Right cardiac atrium (tissue), 5 donors: ENCODE measurements at places on chromosomes 5 and 9.

DNA sequence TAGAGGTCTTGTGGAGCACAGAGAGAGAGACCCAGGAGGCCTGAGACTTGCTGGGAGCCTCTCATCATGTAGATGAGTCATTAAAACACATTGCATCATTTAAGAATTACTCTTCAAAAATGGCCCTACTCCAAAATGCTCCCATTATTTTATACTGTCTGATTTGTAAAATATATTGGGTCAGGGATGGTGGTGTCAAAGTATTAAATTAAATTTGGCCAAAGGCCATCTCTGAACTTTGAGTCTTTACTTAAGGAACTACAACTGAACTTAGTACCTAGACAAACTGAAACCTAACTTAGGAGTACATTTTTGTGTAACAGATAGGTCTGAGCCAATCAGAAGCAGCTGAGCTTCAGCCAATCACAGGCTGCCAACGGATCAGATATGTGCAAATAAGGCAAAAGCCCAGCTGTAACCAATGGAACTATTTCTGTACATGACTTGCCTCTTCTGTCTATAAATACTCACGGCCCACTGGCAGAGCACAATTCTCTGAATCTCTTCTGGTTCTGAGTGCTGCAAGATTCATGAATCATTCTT lies 657.2 kb downstream of the TLE1 start:
- peak; percentile 62 for DNase-seq

DNA sequence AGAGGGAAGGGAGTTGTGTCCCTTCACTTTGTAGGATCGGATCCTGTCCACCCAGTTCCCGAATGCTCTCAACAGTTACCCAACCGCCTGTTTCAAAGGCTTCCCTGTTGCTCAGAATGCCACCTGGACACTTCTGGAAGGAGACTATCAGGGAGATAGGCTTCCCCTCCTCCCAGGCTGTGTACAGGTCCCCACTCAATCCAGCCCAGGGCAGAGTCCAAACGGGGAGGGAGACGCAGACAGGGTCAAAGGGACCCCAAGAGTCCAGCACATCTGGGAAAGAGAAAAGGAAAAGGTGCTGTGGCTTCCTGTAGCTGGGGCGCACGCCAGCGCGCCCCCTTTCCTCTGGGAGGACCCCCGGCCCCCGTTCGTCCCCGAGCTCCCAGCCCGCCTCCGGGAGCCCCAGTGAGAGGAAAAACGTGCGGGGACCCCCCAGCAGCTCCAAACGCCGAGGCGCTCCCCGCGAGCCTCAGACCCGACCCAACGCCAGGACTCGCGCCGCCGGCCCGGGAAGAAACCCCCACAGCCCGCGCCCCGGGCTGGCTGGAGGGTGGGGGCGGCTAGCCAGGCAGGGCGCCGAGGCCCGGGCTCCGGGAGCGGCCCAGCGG lies 640 bp downstream of the SURF4 start:
- DNase-seq, result no peak

DNA sequence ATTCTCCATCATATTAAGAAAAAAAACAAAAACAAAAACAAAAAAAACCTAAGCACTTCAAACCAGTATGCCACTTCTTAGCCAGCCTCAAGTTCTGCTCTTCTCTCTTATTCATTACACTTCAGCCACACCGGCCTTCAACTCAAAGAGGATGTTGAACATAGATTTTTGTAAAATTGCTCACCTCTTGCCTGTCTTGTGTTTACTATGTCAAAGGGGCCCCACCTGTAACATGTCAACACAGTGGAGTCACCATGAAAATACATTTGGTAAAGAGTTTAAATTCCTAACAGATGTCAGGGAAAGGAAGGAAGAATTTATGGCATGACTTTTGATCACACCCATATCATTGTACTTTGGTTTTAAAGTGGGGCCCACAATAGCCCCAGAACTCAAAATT lies 121.1 kb upstream of the GHR start:
- DNase-seq, result no peak

- no peak for DNase-seq
Observed at GRCh38 chr5:53114988-53115387, 5.4 kb upstream of the MOCS2 start.

- no peak for DNase-seq
Observed at GRCh38 chr5:119021149-119021732, 32.9 kb upstream of the DTWD2 start.

- DNase-seq, result no peak
Observed at GRCh38 chr5:98843481-98843880, 70.0 kb downstream of the RGMB start.

DNA sequence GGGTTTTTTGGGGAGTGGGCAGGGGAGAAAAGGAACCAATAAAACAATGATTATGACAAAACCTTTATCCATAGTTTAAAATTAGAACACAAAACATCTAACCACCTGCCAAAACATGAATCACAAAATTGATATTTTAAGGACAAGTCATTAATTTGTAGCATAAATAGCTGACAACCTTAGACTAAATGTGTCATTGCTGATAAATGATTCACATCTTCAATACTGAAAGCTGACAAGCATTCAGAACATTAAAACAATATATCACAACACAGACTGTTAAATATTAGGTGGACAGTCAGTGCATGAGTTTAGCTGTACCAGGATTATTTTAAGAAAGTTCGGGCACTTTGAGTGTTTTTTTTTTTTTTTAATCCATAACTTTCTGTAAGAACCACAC lies 71.5 kb downstream of the NR3C1 start:
- no peak for DNase-seq

DNA sequence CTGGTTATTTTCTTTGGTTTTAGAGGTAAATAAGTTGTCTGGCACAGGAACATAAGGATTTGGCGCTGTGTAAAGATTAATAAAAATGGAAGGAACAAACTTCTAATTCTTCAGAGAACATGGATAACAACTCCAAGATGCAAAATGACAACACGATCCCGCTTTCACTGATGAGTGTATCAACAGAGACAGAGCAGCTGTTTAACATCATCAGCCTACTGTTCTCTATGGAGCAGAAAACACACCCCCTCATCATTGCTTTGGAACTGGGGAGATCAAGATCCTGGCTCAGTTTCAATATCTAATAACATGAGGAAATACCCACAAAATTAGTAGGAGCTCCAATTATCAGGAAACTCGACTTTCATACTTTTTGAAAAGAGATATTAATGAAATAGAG lies 8.3 kb upstream of the GAS1 start:
- DNase-seq, result no peak

DNA sequence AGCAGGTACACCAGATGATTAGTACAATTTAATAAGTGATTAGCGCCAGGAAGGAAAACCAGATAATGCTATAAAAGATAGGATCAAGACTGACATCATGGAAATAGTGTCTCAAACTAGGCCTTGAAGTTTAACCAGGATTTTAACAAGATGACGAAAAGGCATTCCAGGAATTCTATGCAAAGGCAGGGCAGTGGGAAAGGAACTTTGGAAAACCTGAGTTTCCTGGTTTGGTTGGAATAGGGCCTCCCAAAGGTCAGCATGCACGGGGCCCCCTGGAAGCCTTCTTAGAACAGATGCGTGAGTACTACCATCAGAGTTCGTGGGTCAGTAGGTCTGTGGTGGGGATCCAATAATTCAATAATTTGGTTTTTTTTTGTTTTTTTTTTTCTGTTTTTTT lies 935.2 kb upstream of the DMAC1 start:
- no peak for DNase-seq

GRCh38 chr5:169702693-169703481 lies 65.8 kb downstream of the DOCK2 start:
- DNase-seq, result no peak

GRCh38 chr5:58318468-58318867 lies 141.4 kb downstream of the PLK2 start:
- DNase-seq, result no peak

GRCh38 chr9:109512170-109512756 lies 14.2 kb upstream of the PTPN3 start:
- DNase-seq, result no peak

DNA sequence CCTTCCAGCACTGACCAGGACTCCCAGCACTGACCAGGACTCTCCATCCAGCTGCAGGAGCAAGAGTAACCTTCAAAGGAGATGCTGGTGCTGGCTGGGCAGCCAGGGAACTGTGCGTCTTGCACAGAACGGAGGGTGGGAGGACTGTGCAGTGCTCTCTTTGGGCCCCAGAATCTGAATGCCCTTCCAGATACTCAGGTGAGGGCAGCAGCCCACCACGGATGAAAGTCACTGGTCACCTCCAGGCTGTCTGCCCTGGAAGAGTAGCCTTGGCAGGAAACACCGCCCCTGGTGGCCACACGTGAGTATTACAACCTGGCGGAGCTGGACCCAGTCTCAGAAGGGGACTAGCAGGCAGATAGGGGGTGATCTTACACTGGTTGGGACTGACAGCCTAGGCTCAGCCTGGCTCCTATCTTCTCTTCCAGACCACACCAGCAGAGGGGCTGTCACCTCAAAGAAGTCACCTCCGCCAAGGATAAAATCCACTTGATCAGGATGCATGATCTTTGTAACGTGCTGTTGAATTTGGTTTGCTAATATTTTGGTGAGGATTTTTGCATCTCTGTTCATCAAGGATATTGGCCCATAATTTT lies 4.8 kb upstream of the SARDH start:
- peak; percentile 86 for DNase-seq

DNA sequence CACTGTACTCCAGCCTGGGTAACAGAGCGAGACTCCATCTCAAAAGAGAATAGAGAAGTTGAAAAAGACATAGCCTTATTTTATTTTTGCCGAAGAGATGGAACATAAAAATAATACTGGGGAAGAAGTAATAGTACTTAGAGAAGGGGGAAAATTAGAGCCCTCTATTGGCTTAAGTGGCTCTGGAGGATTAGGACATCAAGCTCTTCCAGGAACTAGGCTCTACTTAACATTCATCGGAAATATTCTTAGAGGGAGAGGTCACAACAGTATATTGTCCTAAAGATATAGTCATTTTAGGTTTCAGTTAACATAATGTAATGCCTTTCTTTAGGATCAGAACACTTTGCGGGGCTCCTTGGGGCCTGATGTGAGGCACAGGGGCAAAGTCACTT lies 86.0 kb upstream of the PLPP1 start:
- DNase-seq, result no peak

DNA sequence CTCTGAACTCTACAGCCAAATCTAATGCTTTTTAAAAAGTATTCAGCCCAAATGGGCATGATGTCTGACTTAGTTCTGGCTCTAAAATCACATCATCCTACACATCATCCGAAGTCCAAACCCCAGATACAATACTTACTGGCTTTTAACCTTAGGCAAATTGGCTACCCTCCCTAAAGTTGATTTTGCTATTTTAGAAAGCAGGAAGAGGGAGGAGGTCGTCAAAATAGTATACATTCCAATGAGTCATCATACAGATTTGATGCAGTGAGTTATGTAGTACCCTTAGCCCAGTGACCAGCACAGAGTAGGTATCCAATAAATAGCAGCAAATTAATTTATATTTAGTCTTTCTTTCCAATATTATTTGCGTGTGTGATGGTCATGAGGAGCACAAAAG lies 582.0 kb upstream of the TUSC1 start:
- DNase-seq, result no peak

- DNase-seq, result no peak
Observed at GRCh38 chr5:55306641-55307382, 682 bp downstream of the DHX29 start.

DNA sequence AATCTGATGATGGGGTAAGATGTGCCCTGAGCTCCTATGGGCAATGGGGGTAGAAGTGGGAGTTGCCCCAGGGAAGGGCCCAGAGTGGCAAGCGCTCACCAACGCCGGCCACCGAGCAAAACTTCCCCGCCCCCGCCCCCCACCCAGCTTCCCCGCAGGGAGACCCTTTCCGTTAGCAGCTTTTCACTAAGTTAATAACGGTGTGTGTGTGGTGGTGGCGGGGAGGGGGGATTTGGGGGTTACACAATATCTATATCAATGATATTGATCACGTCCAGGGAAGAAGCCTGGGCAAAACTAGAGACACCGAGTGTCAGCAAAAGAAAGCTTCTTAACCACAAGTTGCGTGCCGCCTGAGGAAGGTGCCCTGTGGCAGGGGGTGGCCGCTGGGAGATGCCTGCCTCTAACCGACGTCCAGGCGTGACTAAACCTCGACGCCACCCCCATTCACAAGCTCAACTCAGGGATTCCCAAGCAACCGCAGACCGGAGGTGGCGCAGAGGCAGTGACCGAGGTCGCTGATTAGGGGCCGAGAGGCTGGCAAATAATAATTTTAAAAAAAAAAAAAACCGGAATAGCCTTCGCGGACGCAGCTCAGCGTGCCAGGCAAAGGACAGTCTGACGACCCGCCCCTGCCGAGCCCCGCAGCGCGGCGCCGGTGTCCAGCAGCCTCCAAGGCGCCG lies 222.6 kb downstream of the MEF2C start:
- DNase-seq, result no peak

DNA sequence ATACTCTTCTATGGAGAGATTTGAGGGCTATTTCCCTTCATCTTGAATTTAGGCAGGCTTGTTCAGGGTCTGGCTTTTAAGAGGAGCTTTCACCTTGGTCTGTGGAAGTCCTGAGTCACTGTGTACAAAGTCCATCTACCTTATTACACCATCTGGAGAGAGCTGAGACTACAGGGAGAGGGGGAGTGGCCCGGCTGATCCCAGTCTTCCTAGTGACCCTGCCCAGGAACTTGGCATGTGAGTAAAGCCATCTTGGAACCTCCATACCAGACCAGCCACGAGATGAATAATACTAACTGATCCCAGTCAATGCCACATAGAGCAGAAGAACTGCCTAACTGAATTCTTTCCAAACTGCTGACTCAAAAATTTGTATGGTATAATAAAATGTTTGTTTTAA lies 8.4 kb upstream of the IL6ST start:
- no peak for DNase-seq

- DNase-seq, result no peak
Observed at GRCh38 chr9:72627956-72628540, 106.6 kb downstream of the TMC1 start.

- DNase-seq, result no peak
Observed at GRCh38 chr9:37390759-37391158, 31.7 kb upstream of the GRHPR start.

DNA sequence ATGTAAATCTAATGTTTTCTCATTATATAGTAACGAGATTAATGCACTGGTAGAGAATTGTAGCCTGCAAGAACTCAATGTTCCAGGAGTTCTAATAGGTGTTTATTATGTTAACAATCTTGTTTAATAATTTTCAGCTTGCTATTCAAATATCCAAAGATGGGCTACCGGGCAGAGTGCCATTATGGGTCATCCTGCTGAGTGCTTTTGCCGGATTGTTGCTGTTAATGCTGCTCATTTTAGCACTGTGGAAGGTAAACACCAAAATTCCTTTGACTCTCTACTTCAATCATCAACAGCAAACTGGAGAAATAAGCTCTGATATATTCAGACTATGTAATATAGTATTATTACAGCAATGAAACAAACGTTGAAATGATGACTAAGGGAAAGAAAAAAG lies 41.9 kb upstream of the ITGA2 start:
- DNase-seq, result no peak

DNA sequence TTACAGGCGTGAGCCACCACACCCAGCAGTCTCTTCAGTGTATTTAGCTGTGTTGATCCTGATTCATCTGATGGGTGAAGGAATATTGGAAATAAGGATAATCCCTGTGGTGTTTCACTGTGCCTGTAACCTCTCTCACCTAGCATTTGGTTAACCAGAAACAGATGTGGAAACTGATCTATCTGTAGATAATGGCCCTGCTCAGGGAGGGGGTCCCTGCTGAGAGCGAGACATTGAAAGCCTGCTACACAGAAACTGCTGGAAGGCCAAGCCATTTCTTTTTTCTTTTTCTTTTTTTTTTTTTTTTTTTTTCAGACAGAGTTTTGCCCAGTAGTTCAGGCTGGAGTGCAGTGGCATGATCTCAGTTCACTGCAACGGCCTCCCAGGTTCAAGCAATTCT lies 28.4 kb downstream of the QRFP start:
- DNase-seq, result no peak

- peak; percentile 61 for DNase-seq
Observed at GRCh38 chr9:14027116-14027800, 286.7 kb downstream of the NFIB start.
